Stimulated activated CD4-positive, alpha-beta T cell treated with anti-CD3 and anti-CD28 coated beads, Interleukin-1b, Interleukin-23, amount 100 ng/mL, for 1 hour (primary cell): ENCODE measurements at places on chromosomes 7 and 10.

GRCh38 chr10:67239864-67240497, 314.1 kb downstream of the LRRTM3 start:
- DNase-seq = no peak

DNA sequence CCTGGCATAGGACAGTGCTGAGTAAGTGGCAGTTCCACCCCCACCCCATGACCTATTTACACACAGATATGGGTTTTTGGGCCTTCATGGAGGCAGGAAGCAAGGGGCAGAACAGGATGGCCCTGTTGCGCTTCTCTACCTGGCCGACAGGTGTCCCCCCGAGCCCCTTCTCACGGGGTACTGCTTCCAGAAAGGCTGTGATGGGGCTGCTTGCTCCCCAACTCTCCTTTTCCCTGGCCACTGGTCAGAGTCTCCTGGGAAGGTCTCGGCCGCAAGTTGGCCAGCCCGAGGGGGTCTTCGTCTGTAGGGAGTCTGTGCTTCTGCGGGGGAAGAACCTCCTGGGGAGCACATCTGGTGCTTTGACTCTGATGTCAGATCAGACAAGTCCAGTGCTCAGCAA, 139.8 kb upstream of the TNS3 start:
- DNase-seq = no peak

GRCh38 chr10:102410429-102411073, 8.0 kb downstream of the PSD start:
- DNase-seq = no peak

- no peak for DNase-seq
These were observed 42.5 kb upstream of the LCOR start for GRCh38 chr10:96789571-96790108.

DNA sequence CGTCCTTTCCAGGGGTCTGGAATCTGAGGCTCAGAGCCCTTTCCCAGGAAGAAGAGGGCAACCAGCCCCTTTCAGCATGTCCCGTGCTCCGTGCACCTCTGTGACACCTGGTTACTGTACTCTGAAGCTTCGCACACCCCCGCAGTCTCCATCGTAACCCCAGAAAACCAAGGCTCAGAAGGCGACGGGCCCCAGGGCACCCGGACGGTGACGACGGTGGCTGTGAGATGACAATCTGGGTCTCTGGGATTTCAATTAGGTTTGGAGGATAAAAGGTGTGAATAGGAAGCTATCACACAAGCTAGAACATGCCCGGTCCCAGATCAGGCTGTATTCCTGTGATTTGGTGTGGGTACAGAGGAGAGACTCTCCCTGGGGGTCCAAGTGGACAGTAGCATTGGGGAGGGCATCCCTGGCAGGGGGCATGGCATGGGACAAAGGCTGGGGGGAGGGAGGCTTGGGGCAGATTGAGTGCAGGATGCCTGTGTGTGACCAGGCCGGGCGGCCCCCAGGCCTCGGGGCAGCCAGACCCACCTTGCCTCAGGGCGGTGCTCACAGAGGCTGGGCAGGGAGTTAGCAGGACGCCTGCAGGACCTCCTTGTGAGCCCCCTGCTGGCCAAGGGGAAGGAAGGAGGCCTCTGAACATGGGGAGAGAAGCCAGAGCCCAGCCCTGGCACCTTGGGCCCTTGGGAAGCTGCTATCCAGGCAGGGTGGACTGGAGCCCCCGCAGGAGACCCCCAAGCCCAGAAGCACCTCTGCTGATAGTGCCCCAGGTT, 23.4 kb upstream of the PSMG3 start:
- no peak for DNase-seq

DNA sequence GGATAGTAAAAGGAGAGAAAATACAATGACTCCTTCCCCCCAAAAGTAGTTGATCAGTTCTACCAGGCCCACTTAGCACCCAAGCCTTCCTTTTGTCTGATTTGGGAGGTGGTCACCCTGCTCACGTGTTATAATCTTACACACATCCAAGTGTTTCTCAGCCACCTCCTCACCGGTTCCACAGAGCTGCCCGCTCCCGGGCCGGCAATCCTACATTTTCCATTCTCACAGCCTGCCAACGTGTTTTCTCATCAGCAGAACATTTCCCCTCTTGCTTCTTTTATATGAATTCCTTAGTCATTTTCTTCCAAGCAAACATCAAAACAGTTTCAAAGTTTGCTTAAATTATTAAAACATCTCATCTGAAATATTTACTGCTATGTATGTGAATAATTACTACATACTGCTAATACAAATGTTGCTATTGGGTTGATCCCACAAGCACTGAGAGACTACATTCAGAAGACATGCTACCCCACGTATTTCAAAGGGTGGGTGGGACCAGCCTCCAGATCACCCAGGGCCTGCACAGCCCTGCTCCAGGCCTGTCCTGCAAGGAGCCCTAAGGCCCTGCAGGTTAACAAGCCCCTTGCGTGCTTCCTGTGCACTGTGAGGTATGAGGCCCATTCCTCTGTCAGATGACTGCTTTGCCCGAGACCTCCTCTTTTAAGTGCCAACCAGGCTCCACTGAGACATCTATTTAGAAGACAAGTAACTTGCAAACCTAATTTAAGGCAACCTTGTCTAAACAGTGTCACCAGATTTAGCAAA, 75.3 kb downstream of the GRB10 start:
- no peak for DNase-seq

DNA sequence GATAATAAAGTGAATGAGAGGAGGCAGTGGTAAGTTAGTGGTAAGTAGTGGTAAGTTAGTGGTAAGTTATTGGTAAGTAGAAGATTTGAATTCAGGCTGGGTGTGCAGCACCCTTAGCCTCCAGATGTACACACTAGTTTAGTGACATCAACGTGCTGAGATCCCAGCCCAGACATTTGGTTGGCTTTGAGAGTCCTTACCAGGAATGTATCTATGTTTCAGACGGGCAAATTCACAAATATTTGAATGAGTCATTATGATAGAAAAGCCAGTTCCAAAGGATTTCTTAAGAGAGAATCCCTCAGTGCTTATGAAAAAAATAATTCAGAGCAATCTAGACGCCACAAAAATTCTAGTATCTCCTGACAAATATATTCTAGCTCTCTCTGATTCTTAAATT, 70.0 kb downstream of the ARL4A start:
- no peak for DNase-seq

GRCh38 chr10:44426247-44427034, 41.5 kb upstream of the CXCL12 start:
- DNase-seq = no peak

DNA sequence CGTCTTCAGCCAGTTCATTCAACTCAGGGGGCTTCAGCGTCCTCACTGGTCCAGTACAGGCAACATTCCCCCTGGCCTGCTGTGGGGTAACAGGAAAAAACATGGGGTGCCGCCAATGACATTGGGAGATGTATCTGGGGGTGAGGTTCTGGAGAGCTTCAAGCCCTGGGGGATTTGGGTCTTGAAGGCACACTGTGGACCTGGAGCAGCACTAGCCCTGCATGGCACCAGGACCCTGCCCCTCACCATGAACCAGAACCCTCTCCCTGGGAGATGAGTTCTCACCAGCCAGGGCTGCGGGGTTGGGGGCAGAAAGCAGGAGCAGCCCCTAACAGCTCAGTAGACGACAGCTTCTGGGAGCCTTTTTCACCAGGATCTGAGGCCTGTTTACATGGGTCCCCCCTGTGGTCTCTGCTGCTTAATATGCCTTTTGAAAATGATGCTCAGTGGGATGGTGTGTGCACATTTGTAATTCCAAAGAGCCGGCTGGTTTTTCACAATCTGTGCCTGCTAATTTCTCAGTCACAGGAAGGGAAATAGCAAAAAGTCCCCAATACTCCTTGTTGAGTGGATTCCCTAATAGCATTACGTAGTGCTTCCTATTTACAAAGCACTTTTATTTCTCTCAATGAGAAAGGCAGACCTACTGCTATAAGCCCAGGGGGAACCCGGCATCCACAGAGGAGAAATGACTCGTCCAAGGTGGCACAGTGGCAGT, 509.5 kb downstream of the RPS24 start:
- no peak for DNase-seq

DNA sequence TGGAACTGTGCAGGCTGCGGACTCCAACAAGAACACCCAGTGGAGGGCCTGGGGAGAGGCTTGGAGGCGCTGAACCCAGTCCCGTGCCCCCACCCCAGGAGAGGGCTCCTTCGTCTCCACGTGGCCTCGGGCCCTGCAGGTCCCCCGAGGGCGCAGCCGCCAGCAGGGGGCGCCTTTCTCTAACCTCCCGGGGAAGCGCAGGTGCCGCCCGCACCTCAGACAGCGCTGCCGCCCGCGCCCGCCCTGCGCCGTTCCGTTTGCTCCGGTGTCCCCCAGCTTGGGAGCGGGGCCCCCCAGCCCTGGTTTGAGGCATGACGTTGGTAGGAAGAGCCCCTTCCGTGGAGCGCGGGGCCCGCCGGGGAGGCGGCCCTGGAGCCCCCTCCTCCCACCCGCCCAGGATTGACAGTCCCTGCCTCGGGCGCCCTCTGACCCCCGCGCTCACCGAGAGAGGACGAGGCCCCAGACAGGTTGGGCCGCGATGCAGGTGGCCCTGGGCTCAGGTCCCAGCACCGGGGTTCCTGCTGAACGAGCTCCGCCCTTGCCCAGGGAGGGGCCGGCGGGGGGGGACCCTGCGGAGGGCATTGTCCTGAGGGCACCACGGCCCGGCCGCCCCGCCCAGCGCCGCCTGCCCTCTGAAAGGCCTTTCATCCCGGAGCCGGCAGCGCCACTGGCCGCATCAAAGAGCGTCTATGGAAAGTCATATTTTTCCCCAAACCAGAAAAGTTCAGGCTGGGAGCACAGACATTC, 42.8 kb downstream of the FOXL3 start:
- peak; percentile 97 for DNase-seq
